Activated naive CD4-positive, alpha-beta T cell (primary cell): ENCODE measurements at places on chromosomes 12 and 14.

- DNase-seq, result no peak
Measured at GRCh38 chr14:103519837-103520212, 2.8 kb downstream of the CKB start.

GRCh38 chr12:53344824-53345485, 8.8 kb upstream of the SP7 start:
- peak; percentile 45 for DNase-seq

DNA sequence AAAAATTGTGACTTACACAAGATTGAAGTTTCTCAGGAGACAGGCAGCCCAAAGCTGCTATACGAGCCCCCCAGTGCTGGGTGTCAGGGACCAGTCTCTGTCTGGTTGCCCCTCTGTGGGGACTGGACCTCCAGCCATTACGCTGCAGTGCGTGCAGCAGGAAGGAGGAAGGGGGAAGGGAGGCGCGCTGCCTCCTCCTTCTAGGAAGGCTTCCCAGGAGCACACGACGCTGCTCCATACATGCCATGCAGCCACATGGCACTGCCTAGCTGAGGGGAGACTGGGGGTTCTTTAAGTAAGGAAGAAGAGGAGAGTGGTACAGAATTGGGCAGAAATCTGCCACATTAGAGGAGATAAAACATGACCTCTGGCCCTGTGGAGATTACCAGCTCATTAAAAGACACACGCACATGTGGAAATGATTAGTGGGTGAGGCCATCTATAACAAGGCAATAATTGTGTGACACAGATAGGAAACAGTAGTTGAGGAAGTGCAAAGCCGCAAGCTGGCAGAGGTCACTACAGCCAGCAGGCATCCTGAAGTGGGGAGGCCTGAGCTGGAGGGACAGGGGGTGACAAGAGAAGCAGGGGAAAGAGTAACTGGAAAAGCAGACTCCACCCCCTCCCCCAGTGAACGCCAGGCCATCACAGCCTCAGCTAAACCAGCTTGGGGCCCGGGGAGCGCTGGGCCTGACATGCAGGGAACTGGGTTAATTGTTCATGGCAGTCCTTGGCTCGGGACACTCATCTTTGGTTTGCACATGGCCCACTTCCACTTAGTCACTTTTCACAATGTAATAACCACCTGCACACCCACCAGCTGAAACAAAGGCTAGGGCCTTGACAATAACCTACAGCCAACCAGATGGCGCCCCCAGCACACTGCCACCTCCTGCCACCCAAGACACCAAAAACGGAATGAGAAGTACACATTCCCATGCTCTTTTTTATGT, 39.6 kb downstream of the CCDC88C start:
- DNase-seq, result no peak

- no peak for DNase-seq
Measured at GRCh38 chr14:53016491-53016890, 65.6 kb upstream of the FERMT2 start.

DNA sequence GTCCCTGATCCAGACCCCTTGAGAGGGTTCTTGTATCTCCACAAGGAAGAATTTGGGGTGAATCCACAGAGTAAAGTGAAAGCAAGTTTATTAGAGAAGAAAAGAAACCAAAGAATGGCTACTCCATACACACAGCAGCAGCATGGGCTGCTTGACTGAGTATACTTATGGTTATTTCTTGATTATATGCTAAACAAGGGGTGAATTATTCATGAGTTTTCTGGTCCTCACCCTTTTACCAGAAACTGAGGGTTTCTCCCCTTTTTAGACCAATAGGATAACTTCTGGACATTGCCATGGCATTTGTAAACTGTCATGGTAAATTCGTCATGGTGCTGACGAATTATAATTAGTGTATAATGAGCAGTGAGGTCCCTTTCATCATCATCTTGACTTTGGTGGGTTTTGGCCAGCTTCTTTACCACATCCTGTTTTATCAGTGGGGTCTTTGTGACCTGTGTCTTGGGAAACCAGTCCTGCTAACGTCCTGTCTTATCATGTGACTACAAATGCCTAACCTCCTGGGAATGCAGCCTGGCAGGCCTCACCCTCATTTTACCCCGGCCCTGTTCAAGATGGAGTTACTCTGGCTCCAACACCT, 121.9 kb downstream of the SPTSSA start:
- DNase-seq, result no peak

DNA sequence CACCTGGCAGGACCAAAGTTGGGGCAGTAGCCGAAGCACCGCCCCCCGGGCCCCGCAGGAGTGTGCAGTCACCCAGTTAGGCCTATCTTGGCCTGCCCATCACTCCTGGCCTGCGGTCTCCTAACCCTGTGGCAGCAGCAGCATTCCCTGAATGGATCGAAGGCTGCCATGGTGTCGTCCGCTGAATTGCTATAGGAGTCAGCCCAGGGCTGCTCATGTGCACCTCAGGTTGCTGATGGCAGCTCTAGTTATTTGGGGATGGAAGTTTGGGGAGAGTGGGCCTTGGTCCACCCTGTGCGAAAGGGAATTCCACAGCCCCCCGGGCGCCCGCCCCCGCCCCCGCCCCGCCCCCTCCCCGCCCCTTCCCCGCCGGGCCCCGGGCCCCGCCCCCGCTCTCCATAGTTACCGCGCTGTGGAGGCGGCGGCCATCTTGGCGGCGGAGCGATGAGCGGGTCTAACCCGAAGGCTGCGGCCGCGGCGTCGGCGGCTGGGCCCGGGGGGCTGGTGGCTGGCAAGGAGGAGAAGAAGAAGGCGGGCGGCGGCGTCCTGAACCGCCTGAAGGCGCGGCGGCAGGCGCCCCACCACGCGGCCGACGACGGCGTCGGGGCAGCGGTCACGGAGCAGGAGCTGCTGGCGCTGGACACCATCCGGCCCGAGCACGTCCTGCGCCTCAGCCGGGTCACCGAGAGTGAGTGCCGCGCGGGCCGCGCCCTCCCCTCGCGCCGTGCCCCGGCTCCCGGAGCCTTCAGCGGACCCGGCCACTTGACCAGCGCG, at the start of gene UNC119B:
UNC119B (plus strand) TSS at position 428 of the 774 bp plus-strand sequence; CDS start at position 445, 17 bp downstream.
- DNase-seq, result peak; percentile 73
